Epithelial cell of alveolus of lung (primary cell): ENCODE measurements at places on chromosomes 7 and 10. TPM values are rescaled to one million over a fixed set of nuclear protein-coding genes. Genes with fewer than 3 reads are reported as not detected.

The UBE2D1 gene
- total RNA-seq: 15.5 and 24.6 TPM in 2 replicates

The PLCE1 gene
- total RNA-seq: 0.24 and 1.6 TPM in 2 replicates

The SLC13A4 gene
- not detected in 2 replicates for total RNA-seq

The BMI1 gene
- total RNA-seq: 23.1 and 52.5 TPM in 2 replicates

The UPK3BL2 gene
- not detected in 2 replicates for total RNA-seq

The NME8 gene
- not detected in 2 replicates for total RNA-seq

The EEPD1 gene
- total RNA-seq: 1.9 and 2.8 TPM in 2 replicates

The PTPRN2 gene
- 0.78 and 2.7 TPM in 2 replicates for total RNA-seq

The OPN1SW gene
- not detected in 2 replicates for total RNA-seq

The SNCG gene
- 22.2 and 32.0 TPM in 2 replicates for total RNA-seq

The EMX2 gene
- total RNA-seq: not detected in 2 replicates

The CHCHD1 gene
- 40.6 and 56.0 TPM in 2 replicates for total RNA-seq

The ASIC3 gene
- total RNA-seq: 0.13 and 0.96 TPM in 2 replicates

The SP4 gene
- 2.0 and 4.7 TPM in 2 replicates for total RNA-seq

The GPR158 gene
- under 0.01 and 0.40 TPM in 2 replicates for total RNA-seq

The AFAP1L2 gene
- total RNA-seq: 5.3 and 8.8 TPM in 2 replicates

The CCDC3 gene
- total RNA-seq: 2.6 and 4.7 TPM in 2 replicates

The IQUB gene
- total RNA-seq: 0.13 and 0.24 TPM in 2 replicates

The TAC1 gene
- total RNA-seq: not detected in 2 replicates
